Stimulated activated CD4-positive, alpha-beta T cell treated with anti-CD3 and anti-CD28 coated beads, Interleukin-2, amount 100 ng/mL, for 48 hours (primary cell): ENCODE measurements at places on chromosomes 1 and 21.

DNA sequence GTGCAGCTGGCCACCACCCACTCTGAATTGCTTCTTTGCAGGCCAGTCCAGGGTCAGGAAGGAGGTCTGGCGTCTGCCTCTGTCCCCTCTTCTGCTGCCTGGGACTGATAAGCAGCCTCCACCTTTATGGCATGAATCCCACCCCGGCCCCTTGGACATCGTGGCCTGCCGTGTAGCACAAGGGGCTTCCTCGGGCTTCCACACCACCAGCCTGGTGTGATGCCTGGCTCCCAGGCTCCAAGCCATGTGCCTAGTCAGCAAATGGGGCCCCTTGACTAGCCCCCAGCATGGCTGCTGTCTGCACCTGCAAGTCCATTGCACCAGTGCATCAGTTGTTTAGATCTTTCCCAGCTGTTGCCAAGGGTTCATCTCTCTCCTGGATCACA is 9.9 kb upstream of the ARF1 start:
- DNase-seq: no peak

GRCh38 chr1:161511018-161511755 is 5.9 kb downstream of the FCGR2A start:
- DNase-seq: no peak

GRCh38 chr1:32754317-32755097 is 51.9 kb upstream of the SYNC start:
- peak; percentile 35 for DNase-seq

DNA sequence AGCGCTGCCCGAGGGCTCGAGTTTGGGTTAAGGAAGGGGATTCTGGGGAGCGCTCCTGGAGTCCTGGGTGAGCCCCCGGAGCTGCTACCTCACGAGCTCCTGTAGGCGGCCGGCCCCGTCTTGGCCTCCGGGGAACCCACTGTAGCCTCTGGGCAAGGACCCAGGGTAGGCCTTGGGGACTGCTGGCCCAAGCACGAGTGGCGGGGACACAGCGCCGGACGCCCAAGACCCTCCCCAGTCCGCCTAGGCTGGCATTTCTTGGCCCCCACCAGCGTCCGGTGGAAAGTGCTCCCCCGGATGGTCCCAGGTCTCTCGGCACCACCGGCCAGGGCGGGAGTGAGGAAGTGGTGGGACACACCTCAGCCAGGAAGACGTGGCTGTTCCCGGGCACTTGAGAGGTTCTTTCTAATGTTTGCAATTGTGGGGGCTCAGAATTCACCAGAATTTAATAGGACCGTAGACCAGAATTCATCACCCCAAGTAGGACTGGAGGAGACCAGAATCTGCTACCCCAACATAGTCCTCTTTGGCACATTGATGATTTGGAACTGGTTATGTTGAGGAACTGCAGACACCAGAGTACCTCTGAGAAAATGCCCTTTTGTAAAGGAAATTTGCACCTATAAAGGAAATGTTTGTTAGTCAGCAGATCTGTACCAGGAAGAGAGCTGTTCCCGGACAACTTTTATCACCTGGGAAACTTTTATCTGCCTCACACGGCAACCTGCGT is 622 bp upstream of the TMPRSS2 start:
- no peak for DNase-seq

GRCh38 chr1:186950547-186950946 is 121.8 kb downstream of the PLA2G4A start:
- no peak for DNase-seq

- DNase-seq: no peak
Observed at GRCh38 chr21:25742900-25743299, 8.1 kb downstream of the GABPA start.

- DNase-seq: no peak
Observed at GRCh38 chr1:206065547-206066145, 12.7 kb downstream of the RHEX start.

DNA sequence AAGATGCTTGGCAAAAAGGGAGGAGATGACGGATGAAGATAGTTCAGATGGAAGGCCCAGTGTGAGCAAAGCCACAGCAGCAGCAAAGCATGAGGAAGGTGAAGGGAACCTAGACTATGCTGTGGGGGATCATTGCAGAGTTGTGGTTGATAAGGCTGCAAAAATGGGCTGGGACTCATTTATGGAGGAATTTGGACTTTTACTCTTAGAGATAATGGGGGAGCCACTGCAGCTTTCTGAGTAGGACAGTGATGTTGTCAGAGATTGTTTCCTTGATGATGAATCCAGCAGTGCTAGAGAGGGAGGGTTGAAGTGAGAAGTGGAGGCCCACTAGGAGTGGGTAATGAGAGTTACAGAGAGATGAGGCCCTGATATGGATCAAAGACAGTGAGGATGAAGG is 2.1 kb upstream of the C8A start:
- no peak for DNase-seq

DNA sequence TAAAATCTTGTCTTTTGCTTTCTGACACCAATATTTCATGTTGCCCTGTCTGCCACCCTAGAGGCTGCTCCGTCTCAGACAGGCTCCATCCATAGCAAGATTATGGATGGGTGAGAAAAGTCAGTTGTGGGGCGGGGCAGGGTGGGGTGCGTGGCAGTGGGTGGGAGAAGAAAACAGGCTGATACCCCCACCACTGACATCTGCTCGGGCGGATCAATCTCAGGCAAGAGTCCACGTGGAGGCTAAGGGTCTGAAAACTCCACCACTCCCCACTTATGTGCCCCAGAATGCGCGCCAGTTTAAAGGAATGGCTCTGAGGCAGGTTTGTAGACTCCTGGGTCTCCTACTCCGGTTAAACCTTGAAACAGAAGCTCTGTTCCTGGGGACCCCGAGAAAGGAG is 101.5 kb downstream of the HLCS start:
- DNase-seq: no peak

GRCh38 chr1:218351391-218352074 is 6.4 kb downstream of the TGFB2 start:
- DNase-seq: peak; percentile 5

DNA sequence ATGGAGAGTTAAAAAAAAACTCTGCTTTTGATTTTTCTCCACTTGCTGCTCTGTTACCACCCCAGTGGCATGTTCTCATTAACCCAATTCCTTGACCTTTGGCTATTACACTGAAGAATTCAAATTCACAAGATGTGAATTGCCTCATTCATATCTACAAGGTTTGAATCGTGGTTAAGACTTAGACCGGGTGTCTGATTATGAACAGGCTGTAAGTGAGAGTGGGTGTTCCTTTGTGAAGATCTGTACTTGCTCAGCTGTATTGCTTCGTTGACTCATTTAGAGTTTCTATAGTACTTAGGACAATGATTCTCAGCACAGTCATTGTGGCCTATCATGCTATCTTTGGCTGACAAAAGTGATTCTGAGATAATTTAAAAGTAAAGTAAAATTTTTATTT is 36.4 kb downstream of the DNM3 start:
- DNase-seq: no peak

DNA sequence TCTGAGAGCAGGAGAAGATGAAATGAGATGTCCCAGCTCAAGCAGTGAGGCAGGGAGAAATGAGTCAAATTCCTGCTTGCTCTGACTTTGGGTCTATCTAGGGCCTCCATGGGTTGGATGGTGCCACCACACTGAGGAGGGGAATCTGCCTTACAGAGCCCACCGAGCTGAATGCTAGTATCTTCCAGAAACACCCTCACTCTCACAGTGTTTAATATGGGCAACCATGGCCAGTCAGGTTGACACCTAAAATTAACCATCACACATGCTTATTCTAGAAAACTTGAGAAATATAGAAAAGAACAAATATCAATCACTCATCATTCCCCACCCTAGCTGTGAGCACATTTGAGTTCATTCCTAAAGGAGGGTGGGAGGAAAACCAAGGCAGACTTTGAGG is 29.4 kb upstream of the FHAD1 start:
- DNase-seq: no peak

DNA sequence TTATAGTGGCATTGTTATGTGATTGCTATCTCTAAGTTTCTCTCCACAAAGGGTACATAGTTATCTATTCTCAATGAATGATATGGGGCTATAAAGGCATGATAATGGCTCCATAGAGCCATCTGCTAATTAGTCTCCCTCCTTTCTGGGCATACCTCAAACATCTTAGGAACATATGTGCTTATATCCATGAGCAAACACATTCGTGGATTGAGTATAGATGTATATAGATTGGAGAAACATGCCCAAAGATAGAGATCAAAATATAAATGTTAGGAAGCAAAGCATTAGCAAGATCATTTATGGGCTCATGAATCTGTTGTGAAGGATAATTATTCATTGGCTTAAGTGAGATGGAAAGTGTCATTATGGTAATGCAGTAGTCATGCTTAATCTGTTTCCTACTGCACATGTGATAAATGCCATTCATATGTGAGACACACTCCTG is 155.8 kb upstream of the UBE2U start:
- DNase-seq: no peak
